ENCODE measurements at places on chromosomes 3 and 15.

- no peak for DNase-seq
Measured at GRCh38 chr3:197539651-197540051, 16.1 kb downstream of the BDH1 start.

DNA sequence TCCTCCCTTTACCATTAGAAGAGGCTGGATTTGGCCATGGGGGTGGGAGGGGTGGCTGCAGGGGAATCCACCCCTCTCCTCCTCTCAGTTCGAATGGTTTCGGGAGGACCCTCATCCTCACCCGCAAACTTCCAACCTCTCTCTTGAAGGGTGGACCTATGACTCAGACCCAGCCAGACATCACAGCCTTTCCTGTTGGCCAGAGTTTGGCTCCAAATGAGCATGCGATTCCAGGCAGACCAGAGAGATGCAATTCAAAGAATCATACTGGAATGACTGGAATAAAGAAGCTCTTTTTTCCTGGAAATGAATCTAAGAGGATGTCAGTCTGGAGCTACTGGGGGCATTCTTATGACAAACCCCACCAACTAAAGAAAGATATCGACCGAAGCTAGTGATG, 516.7 kb upstream of the MDFIC2 start:
- peak; percentile 63 for DNase-seq

- no peak for DNase-seq
Measured at GRCh38 chr3:24937780-24938179, 443.1 kb upstream of the THRB start.

GRCh38 chr15:48380198-48380597, 49.0 kb downstream of the DUT start:
- no peak for DNase-seq

GRCh38 chr15:59699810-59700431, 10.8 kb upstream of the BNIP2 start:
- peak; percentile 26 for DNase-seq
